OCI-M1 (cell line): ENCODE measurements at places on chromosomes 13 and 19.
A peak's percentile ranks its signal among the peaks of the same experiment; 100 is the strongest.

DNA sequence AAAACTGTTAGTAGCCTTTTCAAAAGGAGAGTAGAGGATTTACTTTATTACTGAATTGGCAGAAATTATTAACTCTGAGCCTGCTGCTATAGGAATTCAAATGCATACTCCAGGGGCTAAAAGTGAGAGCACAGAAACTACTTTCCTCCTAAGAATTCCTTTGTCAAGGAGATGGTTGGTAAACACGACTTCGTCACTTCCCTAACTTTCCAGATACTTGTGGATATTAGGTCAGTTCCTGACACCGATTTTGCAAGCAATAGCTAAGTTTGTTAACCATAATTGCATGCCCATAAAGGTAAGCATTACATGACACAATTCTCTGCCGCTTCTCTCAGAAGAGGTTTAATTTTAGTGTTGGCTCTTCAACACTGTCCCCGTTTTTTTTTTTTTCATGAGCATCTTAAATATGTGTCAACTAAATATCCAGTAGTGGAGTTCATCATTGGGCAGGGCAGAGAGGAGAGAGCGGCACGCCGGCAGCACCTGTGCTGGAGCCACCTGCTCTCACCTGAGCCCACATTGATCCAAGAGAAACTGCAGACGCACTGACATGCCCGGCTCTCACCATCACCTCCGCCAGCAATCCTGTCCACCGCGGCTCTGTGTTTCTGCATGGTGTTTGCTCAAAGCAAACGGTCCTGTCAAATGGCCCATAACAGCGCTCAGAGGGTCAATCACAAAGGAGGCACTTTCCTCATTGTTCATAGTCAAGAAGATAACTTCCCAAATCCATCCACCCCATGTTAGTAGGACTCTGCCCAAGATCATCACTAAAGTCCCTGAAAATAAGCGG, 2.6 kb downstream of the MED26 start:
- DNase-seq = no peak

DNA sequence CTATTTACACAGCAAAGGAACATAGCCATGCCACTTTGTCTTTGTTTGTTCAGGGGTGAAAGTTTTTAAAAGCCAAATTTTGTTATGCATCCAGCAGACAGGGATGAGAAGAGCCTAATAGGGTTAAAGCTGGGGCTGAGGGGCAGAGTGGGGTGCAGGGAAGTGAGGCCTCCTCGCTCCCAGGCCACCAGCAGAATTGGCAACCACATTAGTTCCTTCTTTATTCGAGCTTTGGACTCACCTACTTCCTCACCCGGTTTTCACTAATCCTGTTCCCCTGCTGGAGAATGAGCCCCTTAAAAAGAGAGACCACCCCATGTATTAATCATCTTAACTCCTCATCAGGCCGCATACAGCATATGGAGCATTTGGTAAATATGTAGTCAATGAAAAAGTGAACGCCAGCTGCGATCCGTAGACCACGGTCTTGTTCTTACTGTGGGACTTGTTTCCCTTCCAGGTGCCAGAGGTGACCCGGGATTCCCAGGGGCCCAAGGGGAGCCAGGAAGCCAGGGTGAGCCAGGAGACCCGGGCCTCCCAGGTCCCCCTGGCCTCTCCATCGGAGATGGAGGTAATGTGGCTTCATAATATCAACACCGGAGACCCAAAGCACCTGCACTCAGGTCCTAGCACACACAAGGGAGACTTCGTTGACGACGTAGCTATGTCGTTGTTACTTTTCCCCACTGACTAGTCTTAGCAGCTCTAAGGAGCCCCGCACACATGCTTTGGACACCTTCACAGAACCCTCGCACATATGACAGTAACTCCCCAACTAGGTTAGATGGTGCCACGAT, 112.1 kb downstream of the RAB20 start:
- no peak for DNase-seq

DNA sequence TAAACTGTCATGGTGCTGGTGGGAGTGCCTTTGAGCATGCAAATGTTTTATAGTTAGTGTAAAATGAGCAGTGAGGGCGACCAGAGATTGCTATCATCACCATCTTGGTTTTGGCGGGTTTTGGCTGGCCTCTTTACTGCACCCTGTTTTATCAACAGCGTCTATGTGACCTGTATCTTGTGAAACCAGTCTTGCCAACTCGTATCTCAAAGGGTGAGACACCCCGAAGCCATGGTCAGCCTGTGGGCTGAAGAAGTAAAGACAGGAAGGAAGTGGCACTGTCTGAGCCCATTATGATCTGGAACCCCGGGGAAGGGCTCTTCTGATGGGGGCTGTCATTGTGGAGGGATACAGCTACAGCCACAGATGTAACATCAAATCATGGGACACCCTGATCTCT, 81.5 kb upstream of the FAM216B start:
- DNase-seq = no peak

- DNase-seq = no peak
These were observed 5.6 kb upstream of the AMH start for GRCh38 chr19:2243274-2244124.

- no peak for DNase-seq
These were observed 781.0 kb downstream of the LIG4 start for GRCh38 chr13:107434347-107434746.

DNA sequence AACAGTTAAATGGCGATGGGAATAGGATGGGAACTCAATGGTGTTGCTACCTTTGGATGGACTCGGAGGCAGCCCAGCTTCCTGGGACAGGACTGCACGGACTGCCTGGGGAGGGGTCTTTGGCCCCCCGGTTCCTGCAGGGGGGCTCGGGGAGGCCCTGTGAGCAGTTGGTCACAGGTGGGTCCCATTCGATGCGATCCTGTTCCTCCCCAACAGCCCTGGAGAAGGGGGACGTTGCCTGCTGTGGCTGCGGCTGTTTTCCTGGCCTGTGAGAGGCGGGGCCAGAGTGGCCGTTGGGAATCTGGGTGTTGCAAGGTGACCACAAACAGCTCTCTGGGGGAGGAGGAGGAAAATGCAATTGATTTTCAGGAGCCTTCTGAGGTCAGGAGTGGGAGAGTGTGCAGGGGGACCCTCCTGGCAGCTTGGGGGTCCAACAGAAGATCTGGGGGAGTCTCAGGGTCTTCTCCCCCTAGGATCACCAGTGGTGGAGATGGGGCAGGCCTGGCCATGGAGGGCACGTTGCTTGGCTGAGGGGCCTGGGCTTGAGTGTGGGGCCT, 1.9 kb upstream of the PLPPR3 start:
- DNase-seq = peak; percentile 81

DNA sequence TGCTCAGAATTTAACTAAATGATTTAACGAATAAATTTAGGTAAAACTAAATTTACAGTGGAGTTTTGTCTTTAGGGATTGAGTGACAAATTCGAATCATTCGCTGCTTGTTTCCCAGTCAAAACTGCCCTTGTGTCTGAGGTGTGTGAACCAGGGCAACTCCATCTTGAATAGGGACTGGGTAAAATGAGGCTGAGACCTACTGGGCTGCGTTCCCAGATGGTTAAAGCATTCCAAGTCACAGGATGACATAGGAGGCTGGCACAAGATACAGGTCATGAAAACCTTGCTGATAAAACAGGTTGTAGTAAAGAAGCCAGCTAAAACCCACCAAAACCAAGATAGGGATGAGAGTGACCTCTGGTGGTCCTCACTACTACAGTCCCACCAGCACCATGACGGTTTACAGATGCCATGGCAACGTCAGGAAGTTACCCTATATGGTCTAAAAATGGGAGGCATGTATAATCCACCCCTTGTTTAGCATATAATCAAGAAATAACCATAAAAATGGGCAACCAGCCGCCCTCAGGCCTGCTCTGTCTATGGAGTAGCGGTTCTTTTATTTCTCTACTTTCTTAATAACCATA, 10.2 kb upstream of the ANKRD10 start:
- DNase-seq = peak; percentile 51

GRCh38 chr19:47661611-47662010, 51.6 kb upstream of the EHD2 start:
- DNase-seq = no peak

DNA sequence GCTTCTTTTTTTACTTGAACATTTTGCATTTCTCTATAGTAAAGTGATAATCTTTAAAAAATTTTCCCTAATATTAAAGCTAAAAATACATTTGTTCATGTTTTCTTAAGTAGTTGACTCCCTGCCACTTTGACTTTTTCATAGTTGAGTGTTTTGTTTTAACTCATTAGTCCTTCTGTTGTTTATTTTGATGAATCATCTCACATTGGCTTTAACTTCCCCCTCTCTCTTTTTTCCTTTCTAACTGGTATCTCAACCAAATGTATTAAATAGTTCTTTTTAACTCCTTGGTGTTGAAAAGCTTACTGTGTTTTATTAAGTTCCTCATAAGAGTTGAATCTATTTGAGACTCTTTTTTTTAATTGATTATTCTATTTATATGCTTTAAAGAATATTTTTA, 2.8 kb downstream of the TNFSF13B start:
- DNase-seq = peak; percentile 54

GRCh38 chr19:47644743-47645482, 36.0 kb downstream of the BICRA start:
- peak; percentile 16 for DNase-seq

- DNase-seq = no peak
These were observed 49.4 kb downstream of the SACS start for GRCh38 chr13:23384111-23384510.

DNA sequence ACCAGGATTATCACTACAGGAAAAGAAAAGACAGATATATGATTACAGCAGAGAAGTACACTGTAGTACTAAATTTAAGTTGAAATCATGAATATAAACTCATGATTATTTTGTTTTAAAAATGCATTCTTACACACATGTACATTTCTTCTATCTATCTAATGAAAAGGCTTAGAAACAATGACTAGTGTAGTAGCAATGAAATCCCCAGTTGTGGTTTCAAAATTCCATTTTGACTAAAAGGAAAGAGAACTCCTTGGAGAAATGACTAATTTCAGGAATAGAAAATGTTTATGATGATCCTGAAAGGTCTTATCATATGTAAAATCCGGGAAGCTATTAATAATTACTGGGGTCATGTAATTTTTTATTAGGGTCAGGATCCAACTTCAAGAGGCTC, 195.0 kb upstream of the STARD13 start:
- no peak for DNase-seq

GRCh38 chr13:20995245-20995838, 66.0 kb downstream of the LATS2 start:
- DNase-seq = peak; percentile 48

- DNase-seq = no peak
These were observed 15.9 kb downstream of the PGLS start for GRCh38 chr19:17527326-17527725.

GRCh38 chr13:113663934-113664333, 3.1 kb upstream of the GRK1 start:
- no peak for DNase-seq

- no peak for DNase-seq
These were observed 56.0 kb downstream of the CDADC1 start for GRCh38 chr13:49303533-49304252.

DNA sequence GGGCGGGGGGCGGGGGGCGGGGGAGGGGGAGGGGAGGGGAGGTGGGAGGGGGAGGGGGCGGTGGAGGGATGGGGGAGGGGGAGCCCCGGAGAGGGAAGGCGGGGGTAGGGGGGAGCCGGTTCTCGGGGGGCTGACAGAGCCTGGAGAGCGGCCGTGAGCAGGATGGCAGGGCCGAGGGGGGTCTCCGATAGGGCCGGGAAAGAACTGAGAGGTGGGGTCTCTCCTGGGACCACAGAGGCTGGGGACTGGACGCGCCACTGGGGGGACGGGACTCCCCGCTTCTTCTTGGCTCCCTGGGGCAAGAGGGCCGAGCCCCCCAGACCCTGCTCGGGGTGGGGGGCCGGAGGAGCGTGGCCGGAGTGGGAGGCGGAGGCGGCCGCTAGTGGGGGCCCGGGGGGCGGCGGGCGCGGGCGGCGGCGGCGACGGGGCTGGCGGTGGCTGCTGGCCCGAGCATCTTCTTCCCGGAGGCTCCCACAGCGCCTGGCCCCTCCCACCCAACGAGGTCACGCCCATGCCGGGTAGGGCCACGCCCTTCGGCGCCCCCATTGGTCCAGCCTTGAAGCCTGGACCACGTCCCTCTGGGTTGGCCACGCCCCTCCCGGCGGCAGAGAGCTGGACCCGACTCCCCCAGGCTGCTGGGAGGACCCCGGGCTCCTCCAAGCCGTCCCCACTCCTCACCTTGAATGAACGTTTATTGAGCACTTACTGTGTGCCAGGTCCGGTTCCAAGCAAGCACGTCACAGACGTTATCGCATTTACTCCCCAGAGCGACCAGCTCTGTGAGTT, at the start of gene NOVA2:
Gene NOVA2 (minus strand): TSS at position 313 of the 786 bp plus-strand sequence. CDS start 514 bp downstream, outside the sequence.
- no peak for DNase-seq

GRCh38 chr19:18282021-18282787, 782 bp upstream of the JUND start:
- DNase-seq = no peak

- DNase-seq = no peak
These were observed 2.9 kb upstream of the MRI1 start for GRCh38 chr19:13761423-13761822.

DNA sequence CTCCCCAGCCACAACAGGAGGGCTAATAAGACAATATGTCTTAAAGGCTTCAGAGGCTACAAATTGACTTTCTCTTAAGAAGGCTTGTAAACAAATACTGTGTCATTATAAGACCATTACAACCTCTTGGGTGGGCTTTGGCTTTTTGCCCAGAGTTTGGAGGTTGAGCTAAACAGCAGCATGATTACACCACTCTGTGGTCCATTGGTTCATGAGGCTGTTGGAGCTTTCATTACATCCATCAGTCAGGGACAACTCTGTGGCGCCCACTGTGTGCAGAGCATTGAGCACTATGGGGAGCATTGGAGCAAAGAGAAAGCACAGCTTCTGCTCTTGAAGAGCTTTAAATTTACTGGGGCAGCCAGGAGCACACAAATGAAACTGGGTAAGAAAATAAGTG, 75.9 kb downstream of the TNFSF11 start:
- DNase-seq = no peak

DNA sequence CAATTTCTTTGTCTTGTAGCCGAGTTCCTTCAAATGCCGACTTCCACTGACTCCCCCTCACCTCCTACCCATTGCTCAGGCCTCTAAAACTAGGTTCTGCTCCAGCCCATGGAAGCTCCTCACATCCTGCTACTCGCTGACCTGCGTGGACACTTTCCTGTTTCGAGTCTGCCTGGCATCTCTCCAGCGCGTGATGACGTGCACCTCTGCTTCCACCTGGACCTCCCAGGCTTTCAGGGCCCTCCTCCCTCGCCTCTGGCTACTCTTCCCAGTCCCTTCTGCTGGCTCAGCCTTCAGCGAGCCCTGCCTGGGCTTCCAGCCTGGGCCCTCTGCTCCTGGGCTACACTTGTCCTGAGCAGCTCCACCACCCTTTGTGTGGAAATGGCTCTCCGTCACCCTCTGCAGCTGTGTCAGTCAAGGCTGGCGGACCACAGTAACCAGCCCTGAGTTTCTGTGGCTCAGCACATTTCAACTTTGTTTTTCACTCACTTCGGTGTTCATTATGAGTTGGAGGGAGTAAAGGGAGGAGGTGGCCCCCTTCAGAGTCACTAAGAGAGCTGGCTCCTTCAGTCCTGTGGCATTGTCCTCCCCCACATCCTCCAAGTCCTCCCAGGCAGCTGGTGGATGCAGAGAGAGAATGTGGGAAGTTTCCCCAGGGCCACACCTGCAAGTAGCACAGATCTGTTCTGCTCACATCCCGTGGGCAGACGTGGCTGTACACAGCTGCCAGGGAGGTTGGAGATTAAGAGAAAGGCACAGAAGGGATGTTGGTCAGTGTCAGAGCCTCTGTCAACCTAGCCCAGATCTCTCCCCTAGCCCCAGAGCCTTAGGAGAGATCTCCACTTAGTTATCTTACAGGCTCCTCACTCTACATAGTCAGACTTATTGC, 49.4 kb downstream of the SERP2 start:
- DNase-seq = no peak
